ENCODE measurements at places on chromosomes 2 and 18. TPM values are rescaled to one million over a fixed set of nuclear protein-coding genes. Genes with fewer than 3 reads are reported as not detected.

DNA sequence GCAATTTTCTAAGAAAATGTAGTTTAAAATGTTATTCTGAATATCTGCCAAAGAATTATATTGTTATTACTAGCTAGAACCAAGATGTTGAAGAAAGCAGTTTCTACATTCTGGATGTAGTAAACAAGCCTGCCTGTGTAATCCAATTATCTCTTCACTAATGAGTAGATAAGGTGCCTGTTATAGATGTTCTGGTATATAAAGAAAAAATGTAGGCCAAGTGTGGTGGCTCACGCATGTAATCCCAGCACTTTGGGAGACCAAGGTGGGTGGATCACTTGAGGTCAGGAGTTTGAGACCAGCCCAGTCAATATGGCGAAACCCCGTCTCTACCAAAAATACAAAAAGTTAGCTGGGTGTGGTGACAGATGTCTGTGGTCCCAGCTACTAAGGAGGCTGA is 28.9 kb downstream of the CD302 start:
- no peaks in the 10 kb centered on the region for H3K27me3 ChIP-seq
- peaks cover 49% of the 10 kb centered on the region for H3K36me3 ChIP-seq
- no peak overlapping the region for H3K4me3 ChIP-seq
- no peaks in the 10 kb centered on the region for H3K4me1 ChIP-seq
- DNase-seq: no peak

GRCh38 chr2:168781191-168781817 is 21.1 kb upstream of the NOSTRIN start:
- H3K27me3 ChIP-seq: no peaks in the 10 kb centered on the region
- DNase-seq: no peak
- H3K27ac ChIP-seq: no peak overlapping the region
- H3K4me3 ChIP-seq: no peak overlapping the region

DNAJC5G gene
- total RNA-seq: not detected

DNA sequence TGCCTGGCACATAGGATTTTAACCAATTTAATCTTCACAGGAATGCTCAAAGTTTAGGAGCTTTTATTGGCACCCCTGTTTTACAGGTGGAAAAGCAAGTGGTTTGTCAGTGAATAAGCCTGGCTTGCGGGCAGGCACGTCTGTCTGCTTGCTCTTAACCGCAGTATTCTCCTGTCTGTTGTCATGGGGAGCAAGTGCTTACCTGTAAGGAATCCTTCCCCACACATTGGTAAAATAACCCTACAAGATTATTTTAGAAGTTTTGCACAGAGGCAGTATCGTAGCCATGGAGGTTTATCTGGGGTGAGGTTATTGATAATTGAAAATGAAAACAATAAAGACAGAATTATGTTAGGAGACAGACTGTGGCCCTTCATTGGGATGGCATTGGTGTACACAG is 174.9 kb downstream of the AGAP1 start:
- no peak for DNase-seq
- H3K27me3 ChIP-seq: no peaks in the 10 kb centered on the region
- H3K27ac ChIP-seq: no peak overlapping the region
- no peaks in the 10 kb centered on the region for H3K36me3 ChIP-seq
- no peak overlapping the region for H3K4me3 ChIP-seq

Data from PC-3 (cell line).